ENCODE measurements at places on chromosomes 2 and 18.

GRCh38 chr18:25834061-25834460, 256.4 kb downstream of the SS18 start:
- DNase-seq = no peak

GRCh38 chr2:30722936-30723725, 84.1 kb downstream of the CAPN13 start:
- no peak for DNase-seq

DNA sequence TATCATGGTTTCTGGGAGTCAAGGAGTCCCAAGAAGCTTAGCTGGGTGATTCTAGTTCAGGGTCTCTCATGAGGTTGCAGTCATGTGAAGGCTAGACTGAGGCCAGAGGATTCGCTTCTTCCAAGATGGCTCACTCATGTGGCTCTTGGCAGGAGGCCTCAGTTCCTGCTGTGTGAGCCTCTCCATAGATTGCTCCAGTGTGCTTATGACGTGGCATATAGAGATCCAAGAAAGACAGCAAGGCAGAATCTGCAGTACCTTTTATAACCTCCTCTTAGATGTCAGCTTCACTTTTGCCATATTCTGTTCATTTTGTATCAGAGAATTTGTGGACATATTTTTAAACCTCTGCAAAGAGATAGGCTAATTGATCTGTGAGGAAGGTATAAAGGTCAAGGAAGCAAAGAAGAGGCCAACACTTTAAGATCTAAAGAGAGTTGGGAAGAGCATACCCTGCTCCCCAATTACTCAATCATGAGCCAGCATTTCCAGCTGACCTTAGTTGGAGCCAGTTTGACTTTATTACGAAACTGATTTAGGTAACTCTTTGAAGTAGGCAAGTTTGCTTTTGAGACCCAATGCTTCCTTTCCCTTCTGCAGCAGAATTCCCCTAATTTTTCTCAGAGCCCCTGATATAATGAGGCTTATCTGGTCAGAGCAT, 134.7 kb downstream of the EML6 start:
- no peak for DNase-seq

DNA sequence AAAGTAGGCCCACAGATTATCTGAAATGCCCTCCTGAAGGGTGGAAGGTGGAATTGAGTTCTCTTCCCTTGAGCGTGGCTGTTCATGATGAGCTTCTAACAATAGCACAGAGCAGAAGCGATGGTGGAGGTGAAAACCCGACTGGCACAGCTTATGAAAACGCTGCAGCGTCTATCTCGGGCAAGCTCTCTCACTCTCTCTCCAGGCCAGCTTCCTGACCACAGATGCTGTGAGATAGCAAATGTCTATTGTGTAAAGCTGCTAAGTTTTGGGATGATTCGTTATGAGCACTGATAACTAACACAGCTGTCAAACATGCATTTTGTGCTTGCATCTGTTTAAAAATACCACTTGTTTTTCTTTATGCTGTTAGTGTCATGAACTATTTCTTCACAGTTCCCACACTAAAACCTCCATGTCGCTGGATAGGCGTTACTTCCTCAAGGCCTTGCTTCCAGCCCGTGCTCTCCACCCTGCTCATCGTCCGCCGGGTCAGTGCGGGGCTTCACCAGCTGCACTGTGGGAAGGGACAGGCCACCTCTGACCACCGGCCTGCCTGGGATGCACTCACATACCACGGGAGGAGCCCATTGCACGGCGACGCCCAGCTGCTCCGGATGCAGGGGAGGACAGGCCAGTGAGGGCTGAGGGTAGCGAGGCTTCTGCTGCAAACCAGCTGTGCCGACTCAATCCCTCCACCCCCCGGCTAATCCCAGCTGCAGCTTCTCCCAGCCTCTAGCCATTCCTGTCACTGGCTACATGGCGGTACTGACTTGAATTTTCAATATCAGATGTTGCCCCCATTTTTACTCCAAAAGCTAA, 60.0 kb upstream of the OTOS start:
- DNase-seq = no peak

DNA sequence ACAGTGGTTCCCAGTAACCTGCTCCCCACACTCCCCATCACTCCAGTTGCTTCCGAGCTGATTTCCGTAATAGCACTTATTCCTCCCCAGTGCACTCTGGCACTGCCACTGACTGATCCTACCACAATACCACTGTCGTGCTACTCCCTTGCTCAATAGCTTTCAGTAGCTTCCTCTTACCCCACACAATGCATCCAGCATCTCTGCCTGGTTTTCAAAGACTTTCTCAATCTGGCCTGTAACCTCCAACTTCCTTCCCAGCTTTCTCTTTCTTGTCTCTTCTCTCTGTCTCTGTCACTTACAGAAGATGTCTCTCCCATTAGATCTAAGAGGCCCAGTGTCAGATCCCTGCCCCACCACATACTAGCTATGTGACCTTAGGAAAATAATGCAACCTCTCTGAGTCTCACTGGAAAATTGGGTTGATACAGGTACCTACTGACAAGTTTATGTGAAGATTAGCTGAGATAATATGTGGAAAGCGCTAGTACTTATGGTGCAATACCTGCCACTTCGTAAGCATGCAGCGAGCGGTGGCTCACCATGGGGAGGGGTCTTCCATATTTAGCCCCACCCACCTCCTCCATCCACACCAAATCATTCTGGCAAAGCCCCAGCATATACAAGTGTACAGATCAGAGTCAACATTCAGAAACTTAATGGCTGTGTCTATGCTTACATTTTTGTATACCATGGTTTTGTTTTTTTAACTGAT, 36.7 kb downstream of the SFXN5 start:
- DNase-seq = no peak

GRCh38 chr18:73119574-73119973, 251.8 kb upstream of the NETO1 start:
- no peak for DNase-seq

DNA sequence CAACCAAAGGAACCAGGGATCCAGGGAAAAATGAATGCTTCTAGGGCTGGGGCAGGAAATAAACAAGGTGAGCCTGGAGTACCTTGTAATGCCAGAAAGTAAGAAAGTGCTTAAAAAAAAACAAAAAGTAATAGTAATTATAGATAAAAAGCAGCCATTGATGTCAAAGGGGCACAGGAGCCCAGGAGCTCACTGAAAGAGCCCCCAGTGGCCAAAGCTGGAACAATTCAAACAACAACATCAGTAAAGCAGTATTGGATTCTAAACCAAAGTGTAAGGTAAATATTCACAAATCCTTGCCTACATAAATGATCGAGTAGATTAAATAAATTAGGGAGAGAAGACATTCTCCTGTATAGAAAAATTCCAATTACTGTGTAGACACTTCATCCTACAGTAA, 114.3 kb upstream of the ARL4C start:
- no peak for DNase-seq

GRCh38 chr2:217735034-217735433, 267.8 kb downstream of the TNS1 start:
- no peak for DNase-seq

DNA sequence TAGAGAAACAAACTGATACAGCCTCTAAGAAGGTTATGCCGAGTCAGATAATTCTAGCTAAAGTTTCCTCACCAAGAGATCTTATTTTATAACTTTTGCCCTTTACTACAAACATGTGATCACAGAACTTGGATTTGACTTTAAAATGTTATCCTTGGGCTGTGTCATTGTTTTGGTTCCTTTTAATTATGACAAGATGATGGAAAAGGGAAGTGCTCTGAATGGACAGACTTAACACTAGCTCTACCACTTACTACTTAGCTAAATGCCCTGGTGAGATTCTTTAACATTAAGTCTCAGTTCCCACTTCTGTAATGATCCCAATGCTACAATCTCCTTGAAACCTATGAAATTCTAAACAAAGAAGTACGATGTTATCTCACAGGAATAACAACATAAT, 69.9 kb downstream of the RTTN start:
- no peak for DNase-seq

DNA sequence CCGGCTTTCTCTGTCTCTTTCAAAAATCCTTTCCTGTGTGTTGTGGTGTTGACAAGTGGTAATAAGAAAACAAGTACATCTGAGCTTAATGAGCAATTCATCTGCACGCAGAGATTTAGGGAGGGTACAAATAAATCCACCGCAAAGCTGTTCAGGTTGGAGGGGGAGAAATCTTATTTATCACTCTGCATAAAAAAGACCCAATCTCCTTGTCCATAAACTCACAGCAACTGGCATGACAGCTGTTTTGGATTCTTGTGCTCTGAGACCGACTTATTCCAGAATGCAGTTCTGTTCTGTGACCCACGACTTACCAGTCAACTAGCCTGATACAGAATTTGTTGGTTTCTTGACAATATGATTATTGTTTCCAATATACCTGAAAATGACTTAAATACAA, 380.1 kb downstream of the SOX11 start:
- no peak for DNase-seq

- DNase-seq = no peak
Measured at GRCh38 chr18:48100651-48101165, 170.2 kb upstream of the SMAD2 start.

DNA sequence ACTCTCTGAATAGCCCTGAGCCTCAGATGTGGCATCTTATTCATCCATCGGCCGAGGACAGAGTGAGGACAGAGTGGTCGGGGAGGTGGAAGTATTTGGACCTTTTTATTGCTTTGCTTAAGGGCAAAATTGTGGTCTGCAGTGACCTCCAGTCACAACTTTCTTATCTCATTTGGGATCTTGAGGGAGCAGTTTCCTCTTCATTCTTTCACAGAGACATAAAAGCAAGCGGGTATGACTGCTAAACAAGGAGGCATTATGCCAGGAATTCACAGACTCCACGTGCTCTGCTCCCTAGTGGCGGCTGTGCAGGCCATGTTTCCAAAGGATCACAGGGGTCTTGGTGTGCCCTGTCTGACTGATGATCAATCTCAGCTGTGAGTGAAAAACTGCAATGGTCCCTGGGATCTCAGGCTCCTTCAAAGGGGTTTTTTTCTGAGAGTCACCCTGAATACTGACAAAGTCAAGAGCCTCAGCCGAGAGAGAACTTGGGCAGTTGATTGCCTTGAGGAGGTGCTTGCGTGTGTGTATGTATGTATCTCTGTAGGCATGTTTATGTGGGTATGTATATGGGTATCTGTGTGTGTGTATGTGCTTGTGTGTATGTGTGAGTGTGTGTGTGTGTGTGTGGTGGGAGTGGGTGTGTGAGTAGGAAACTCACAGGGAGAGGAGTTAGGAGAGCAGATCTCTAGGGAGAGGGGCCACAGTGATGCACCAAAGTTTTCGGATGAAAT, 47.7 kb downstream of the RAPGEF4 start:
- no peak for DNase-seq

DNA sequence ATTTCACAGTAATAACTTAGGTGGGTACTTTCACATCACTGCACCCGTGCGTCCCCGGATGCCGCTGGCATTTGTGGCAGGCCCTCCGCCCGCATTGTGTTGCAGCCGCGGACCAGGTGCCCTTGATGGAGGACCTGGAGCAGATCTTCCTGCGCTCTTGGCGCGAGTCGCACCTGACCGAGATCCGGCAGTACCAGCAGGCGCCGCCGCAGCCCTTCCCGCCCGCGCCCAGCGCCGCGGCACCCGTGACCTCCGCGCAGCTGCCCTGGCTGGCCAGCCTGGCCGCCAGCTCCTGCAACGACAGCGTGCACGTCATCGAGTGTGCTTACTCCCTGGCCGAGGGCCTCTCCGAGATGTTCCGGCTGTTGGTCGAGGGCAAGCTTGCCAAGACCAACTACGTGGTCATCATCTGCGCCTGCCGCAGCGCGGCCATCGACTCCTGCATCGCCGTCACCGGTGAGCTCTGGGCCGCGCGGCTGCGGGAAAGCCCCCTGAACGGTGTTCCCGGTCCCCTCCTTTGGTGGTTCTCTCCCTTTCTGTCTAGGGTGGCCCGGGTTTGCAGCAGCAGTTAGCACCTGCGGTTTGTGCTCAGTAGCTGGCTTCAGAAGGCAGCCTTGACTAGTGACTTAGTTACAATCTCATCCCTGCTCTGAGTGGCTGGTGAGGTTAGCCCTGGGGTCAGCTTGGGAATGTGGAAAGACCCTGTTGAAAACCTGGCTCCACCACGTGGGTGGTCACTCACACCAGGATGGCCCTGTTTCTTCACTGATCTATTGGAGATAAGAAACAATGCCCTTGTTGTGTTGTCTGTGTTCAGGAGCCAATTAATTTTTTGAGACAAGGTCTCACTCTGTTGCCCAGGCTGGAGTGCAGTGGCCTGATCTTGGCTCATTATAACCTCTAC, 59.1 kb downstream of the GREB1 start:
- no peak for DNase-seq

GRCh38 chr2:43075811-43076585, 150.4 kb downstream of the ZFP36L2 start:
- no peak for DNase-seq

GRCh38 chr2:107001062-107001461, 115.1 kb upstream of the ST6GAL2 start:
- no peak for DNase-seq

GRCh38 chr2:186009341-186009740, 270.7 kb downstream of the FSIP2 start:
- DNase-seq = no peak

DNA sequence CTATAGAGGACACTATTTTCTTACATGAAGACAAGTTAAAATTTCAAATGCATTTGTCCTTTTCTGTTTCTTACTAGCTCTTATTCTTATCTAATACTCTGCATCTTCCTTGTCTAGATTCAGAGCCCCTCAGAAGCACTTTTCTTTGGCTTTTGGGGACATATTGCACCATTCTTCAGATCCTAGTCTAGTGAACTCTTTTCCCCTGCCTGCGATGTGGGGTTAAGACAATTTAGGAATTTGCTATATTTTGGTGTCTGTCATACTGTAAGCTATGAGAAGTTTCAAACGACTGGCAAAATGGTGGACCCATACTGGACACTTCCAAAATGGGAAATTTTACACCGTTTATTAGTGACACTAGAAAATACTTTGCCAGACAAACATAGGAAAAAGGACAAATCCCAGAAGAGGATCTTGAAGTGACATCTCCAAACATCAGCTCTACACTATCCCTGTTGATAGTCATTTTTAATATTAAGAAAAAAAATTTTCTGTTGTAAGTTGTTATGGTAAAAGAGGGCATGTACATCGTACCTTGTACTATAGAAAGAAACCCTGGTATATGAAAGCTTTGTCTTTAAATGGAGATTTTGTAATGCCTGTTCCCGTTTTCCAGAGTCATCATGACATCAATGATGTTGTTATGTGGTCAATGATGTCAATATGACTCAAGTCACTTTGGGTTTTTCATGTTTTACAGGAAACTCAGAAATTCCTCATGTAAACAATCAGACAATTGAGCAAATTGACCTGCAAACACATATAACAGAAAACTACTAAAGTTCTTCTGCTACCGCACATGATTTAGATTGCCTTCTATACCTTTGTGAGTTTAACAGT, 4.4 kb upstream of the KYNU start:
- DNase-seq = no peak
